ENCODE measurements at places on chromosomes 5 and 9.

DNA sequence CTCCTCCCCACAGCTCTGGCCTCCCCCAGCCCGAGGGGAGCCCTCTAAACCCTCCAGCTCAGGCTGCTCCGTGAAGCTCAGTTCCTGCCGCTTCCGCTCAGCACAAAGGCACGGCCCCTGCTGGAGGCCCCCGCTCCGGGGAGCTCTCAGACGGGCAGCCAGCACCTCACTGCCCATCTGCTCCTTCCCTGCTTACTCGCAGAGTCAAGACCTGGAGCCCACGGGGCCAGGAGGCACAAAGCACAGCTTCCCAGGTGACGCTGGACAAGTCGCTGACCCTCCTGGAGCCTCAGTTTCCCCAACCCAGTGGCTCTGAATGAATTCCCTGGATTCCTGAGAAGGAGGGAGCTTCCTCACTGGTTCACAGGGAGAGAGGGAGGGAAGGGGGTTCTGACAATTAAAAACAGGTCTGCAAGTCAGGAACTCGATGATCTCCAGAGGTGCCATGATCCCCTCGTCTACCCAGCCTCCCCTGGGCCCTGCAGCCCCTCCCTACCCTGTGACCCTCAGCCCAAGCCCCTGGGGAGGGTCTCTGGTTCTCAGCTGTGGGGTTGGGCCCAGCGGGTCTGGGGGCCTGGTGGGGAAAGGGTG is 36.2 kb downstream of the VAV2 start:
- DNase-seq = peak; percentile 34

DNA sequence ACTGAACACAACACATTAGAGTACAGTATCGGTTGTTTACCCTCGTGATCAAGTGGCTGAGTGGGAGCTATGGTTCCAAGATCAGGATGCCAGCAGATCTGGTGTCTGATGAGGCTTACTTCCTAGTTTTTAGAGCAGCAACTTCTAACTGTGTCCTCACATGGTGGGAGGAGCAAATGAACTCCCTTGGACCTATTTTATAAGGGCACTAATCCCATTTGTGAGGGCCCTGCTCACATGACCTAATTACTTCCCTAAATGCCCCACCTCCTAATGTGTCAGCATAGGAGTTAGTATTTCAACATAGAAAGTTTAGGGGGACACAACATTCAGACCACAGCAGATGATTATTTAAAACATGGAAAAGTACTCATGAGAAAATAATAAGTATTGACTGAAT is 111.8 kb downstream of the GCNT1 start:
- no peak for DNase-seq

DNA sequence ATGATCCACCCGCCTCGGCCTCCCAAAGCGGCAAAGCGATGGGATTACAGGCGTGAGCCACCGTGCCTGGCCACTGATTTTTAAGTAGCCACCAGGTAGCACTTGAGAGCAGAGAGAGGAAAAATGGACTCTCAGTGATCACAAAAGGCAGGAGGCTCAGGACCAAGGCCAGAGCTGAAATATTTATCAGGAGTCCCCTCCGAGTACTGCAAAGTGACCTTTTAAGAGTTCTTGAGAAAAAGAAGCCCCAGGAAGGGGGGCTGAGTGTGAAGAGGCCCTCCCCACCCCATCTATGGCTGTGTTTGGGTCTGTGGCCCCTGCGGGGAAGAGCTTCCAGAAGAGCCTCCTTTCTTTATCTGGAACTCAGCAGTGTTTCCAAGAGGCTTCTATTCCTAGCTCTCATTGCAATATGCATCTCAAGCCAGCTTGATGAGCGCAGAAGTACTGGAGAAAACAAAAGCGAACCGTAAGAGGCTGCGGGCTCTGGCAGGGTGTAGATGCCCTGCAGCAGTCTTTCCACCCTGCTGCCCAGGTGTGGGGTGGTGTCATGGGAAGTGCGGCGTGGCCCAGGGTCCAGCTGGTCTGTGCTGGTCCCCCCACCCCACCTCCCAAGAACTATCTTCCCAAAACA is 75.5 kb upstream of the CDK20 start:
- DNase-seq = no peak

DNA sequence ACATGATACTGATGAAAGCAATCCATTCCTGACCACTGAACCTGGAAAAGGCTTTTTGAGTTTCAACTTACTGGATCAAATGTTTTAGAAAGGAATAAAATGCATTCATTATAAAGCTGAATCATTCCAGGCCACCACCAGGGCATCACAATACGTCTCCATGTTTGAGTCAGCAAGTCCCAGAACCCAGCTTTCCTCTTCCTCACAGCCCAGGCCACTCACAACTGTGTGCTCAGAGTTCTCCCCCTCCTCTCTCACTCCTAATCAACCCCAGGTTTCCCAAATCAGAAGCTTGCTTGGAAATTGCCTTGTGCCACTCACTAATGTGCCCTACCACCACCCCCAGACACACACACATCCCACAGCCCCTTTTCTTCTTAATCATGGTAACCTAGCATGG is 91.7 kb downstream of the GNA14 start:
- DNase-seq = no peak

DNA sequence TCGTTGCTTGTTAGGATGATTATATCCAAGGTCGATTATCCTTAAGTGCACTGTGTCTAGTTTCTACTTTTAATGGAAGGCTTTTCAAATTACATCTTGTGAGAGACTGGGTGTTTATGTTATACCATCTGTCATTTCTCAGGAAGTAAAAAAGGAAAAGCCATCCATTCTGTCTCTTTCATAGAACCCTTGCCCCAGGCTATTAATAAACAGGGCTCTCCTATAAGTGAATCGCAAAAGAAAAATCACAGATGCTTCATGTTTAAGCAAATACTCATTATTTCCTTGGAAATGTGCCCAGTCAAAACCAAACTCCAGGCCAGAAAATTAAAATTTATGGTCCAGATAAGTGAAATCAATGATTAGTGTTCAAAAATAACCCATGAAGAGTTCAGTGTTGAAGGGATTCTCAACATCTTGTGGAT is 58.1 kb downstream of the STARD4 start:
- DNase-seq = no peak

DNA sequence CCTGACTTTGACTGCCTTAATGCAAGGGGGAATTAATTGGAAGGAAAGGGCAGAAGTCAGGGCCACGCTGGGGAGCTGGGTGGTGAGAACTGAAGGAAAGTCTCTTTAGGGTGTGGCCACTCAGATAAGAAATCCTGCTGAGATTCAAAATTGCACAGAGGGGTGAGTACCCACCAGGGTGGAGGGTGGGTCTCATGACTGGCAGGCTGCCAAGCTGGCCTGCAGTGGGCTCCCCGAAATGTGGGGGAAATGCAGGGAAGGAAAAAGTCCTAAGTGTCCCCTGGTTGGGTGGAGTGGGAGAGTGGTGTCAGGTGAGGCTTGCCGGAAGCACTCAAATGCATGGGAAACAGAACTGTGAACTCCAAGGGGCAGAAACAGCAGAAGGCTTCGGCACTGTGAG is 24.1 kb downstream of the TSPAN17 start:
- DNase-seq = no peak

DNA sequence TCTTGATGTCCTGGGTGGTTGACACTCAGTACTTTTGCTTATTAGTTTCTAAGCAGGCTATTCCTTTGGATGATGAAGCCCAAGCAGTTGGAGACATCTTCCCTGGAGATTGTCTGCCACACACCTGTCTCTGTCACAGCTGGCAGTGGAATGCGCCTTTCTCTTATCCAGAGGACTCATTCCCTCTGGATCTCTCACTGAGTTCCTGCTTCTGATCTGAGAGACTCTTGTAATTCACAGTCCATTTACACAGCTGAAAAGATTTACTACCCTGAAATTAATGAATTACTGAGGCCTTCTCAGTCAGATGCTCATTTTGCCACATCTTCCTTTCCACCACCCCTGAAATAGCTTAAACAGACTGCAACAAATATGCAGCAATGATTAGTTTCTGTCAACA is 15.9 kb downstream of the TAL2 start:
- DNase-seq = no peak

GRCh38 chr9:6567140-6567591 is 78.4 kb downstream of the GLDC start:
- DNase-seq = peak; percentile 26

GRCh38 chr5:127441799-127442484 is 75.5 kb upstream of the PRRC1 start:
- DNase-seq = no peak

Measured in activated naive CD4-positive, alpha-beta T cell treated with anti-CD3 and anti-CD28 coated beads for 36 hours (primary cell).